ENCODE measurements at places on chromosomes 7 and 10.

- no peak for ATAC-seq
These were observed 29.6 kb downstream of the AMZ1 start for GRCh38 chr7:2717293-2718261.

GRCh38 chr10:3414667-3415023 is 242.1 kb upstream of the PITRM1 start:
- ATAC-seq = peak; percentile 34

- ATAC-seq = no peak
These were observed 2.9 kb downstream of the C1QL3 start for GRCh38 chr10:16518822-16519221.

DNA sequence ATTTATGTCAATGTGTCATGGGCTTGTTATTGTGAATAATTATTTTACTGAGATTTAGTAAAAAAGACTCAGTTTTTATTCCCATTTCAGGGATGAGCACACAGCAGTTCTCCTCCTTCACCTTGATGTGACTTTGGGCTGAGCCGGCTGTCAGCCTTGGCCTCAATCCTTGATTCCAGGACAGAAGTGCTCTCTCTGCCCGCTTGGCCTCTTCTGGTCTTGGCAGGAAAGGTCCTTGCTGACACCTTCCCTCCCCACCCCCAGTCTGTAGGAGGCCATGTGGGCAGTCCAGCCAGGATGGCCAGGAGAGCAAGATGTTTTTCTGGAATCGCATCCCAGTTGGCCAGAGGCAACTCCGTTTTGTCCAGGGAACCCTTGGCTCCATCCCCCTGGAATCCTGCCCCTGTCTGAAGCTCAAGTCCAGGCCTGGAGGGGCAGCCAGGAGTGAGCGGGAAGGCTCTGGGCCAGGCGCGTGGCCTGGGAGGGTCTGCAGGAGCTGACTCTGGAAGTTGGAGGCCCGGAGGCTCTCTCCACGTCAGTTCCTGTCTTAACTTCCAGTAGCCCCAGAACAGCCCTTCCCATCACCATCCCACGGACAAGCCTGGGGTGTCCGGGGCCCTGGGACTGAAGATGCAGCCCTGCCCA is 100.9 kb downstream of the PDGFA start:
- no peak for ATAC-seq

- ATAC-seq = no peak
These were observed 503.7 kb downstream of the TNS3 start for GRCh38 chr7:47078241-47078640.

- no peak for ATAC-seq
These were observed 121.4 kb downstream of the RNF133 start for GRCh38 chr7:122577449-122578003.

GRCh38 chr7:51325261-51325676 is 8.7 kb upstream of the COBL start:
- no peak for ATAC-seq

DNA sequence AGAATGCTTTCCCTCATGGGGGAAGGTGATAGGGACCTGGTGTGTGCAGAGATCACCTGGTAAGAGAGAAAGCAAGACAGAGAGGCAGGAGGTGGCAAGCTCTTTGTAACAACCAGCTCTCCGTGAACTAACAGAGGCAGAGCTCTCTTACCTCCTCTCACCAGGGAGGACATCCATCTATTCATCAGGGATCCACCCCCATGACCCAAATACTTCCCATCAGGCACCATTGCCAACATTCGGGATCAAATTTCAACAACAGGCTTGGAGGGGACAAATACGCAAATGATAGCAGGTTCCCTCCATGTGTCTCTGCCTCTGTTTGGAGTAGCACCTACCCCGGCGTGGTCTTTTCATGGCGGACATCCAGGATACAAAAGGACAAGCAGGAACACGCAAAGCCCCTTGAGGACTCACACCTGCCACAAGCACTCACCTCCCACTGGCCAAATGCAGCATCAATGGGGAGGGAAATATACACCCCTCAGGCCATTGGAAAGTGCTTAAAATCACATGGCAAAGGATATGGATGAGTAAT is 431.2 kb upstream of the AUTS2 start:
- no peak for ATAC-seq

DNA sequence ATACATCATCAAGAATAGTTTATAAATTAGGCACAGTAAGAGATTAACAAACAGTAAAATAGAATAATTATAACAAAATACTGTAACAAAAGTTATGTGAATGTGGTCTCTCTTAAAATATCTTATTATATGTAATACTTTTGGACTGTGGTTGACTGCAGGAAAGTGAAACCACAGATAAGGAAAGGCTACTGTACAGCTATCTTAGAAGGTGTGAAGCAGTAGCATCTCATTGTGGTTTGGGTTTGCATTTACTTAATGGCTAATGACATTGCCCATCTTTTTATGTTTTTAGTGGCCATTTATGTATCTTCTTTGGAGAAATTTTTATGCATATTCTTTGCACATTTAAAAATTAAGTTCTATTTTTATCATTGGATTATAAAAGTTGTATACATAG is 296.4 kb upstream of the MAGI2 start:
- ATAC-seq = no peak

GRCh38 chr10:89845541-89846280 is 144.3 kb downstream of the KIF20B start:
- peak; percentile 87 for ATAC-seq

DNA sequence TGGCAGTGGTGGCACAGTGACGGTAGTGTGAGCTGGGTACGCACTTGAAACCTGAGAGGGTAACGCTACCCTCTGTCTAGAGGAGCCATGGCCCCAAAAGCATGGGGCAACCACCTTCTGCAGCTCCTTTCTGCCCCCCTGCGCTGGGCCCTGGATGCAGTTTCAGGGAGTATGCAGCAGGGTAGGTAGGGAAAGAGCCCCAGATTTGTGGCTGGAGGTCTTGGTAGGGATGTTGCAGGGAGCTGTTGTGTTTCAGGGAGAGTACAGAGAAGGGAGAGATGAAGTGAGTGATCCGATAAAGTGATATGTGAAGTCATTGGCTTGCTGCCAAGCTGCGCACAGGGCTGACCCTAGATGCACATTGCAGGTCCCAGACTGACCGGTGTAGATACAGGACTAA is 2.7 kb upstream of the PGAM2 start:
- no peak for ATAC-seq

- ATAC-seq = no peak
These were observed 180.2 kb upstream of the CACNA2D1 start for GRCh38 chr7:82623812-82624211.

DNA sequence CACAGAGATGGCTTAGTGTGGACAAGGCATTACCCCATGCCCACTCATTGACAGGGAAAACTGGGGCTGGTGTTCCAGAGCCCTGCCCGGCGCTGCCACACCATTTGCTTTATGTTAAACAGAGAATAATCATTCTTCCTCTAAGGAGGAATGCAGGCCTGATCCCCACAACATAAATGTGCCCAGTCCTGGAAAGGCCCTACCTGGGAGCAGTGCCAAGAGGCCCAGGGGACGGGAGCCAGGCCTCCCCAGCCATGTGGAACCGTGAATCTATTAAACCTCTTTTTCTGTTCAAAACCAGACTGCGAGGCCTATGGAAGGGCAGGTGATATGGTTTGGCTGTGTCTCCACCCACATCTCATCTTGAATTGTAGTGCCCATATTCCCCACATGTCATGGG is 264.1 kb downstream of the GRID1 start:
- no peak for ATAC-seq
